ENCODE measurements at places on chromosomes 5 and 9.

- DNase-seq = no peak
These were observed 36.9 kb downstream of the SPRY4 start for GRCh38 chr5:142287973-142288313.

DNA sequence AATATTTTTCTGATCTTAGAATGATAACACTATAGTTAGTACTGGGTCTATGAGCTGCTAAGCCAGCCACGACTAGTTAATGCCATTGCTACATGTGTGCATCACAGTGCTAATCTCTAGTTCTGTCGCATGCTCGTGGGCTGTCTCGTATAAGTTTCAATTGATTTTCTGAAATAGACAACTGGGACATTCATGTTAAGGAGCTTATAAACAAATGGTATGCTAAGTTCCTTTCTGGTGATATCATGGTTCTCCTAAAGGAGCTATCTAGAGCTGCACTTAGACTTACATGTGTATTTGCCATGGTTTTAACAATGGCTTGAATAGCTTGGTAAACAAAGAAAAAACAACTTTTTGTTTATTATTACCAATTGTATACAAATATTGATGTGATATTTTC, 46.2 kb downstream of the F2RL2 start:
- DNase-seq = no peak

- no peak for DNase-seq
These were observed 25.0 kb downstream of the TTC23L start for GRCh38 chr5:34863946-34864345.

GRCh38 chr5:107610798-107611197, 59.9 kb downstream of the EFNA5 start:
- DNase-seq = no peak

DNA sequence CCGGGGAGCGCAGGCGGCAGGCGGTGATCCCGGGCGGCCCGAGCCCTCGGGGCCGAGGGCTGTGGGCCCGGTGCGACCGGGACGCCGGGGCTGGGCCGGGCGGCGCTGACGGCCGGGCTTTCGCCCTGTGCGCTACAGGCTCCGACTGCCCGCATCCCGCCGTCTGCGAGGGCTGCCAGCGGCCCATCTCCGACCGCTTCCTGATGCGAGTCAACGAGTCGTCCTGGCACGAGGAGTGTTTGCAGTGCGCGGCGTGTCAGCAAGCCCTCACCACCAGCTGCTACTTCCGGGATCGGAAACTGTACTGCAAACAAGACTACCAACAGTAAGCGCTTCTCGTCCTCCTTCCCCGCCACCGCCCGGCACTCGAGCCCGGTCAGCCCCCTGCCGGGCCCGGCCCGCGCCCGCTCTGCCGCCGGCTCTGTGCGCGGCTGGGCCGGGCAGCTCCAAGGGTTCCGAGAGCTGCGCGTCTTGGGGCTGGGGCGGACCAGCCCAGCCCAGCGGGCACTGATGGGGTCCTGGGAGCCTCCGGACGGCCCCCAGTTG, 1.6 kb downstream of the LMX1B start:
- no peak for DNase-seq

GRCh38 chr5:157659868-157660660, 7.8 kb upstream of the SOX30 start:
- no peak for DNase-seq

GRCh38 chr5:164356790-164357189, 851.4 kb downstream of the MAT2B start:
- no peak for DNase-seq

All from CD8-positive, alpha-beta memory T cell (primary cell).